ENCODE measurements at places on chromosomes 12 and 14. TPM values are rescaled to one million over a fixed set of nuclear protein-coding genes. Genes with fewer than 3 reads are reported as not detected.

DNA sequence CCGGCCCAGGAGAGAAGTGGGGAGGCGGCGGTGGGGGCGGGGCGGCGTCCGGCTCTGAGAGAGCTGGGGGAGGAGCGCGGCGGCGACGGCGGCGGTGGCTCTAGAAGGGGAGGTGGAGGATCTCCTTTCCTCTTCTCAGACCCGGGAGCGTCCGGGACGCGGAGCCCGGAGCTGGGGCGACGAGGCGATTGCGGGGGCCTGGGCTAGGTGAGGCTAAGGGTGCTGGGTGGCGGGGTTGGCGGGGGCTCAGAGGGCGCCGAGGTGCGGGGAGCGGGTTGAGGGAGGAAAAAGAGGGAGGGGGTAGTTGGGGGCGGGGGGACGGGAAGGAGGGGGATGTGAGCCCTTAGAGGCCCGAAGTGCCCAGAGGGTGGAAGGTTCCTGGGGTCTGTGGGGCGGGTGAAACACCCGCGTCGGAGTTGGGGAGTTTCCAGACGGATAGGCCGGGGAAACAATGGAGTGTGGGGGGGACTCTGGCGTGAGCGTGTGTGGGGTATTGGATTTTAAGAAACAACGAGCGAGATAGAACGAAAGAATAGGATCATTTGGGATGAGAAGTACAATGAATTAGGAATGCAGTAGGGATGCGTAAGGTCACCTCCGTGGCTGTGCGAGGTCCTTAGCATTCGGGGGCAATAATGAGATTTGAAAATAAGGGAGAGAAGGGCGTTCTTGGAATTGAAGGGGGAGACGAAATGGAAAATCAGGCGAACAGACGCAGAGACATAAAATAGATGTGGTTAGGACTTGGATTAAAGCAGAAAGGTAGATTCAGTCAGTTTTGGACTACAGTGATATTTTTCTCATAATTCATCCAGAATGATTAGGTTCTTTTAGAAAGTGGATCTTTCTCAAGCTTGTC is at the start of gene SPATS2:
SPATS2 (plus strand) TSS at position 82 of the 859 bp plus-strand sequence. CDS start 93,551 bp downstream, outside the sequence.
- no peaks in the 10 kb centered on the region for H3K27me3 ChIP-seq
- H3K4me1 ChIP-seq: peaks cover 48% of the 10 kb centered on the region
- H3K36me3 ChIP-seq: peaks cover 6% of the 10 kb centered on the region
- H3K27ac ChIP-seq: peak within 1 kb of the TSS; percentile 94
- DNase-seq: no peak

GRCh38 chr12:67648521-67649260 is at the start of gene DYRK2:
Gene DYRK2, plus strand, starts transcription at chr12:67648745. Its CDS starts 389 bp downstream, at chr12:67649134.
- H3K27me3 ChIP-seq: peaks cover 3% of the 10 kb centered on the region
- peak within 1 kb of the TSS; percentile 94 for H3K4me3 ChIP-seq
- DNase-seq: peak; percentile 67
- peak within 1 kb of the TSS; percentile 89 for H3K27ac ChIP-seq
- H3K4me1 ChIP-seq: peaks cover 42% of the 10 kb centered on the region
- peaks cover 18% of the 10 kb centered on the region for H3K36me3 ChIP-seq

DNA sequence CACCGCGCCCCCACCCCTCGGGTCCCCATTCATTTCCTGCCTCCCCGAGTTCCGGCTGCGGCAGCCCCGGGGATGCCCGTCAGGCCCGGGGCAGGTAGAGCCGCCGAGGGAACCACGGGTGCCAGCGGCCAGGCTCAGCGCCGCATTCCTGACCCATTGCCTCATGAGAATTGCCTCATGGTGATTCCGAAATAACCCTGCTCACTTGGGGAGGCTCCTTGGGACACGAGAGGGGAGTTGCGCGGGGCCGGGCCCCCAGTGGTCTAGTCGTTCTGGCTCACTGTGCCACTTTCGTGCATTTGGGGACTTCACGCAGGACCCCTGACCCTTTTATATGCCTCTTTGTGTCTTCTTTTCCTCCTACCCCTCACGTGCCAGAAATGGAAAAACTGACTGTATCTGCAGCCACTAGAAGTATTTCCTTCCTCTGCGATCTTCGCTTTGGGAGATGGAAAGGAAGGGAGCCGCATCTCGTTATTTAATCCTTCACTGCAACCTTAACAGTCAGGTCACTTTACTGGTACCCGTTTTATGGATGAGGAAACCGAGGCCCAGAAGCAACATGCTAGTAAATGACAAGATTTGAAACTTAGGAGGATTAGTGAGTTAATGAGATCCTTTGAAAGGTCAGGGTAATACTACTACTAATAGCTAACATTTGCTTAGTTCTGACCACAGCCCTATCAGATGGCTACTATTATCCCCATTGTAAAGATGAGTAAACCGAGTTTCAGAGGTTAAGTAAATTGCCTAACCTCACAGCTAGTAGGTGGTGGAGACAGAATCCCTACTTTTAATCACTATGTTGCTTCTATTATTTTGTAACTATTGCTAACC is 768 bp downstream of the PTPN11 start:
- H3K27ac ChIP-seq: peak overlapping the region; percentile 95
- peaks cover 21% of the 10 kb centered on the region for H3K36me3 ChIP-seq
- peaks cover 2% of the 10 kb centered on the region for H3K27me3 ChIP-seq
- peaks cover 52% of the 10 kb centered on the region for H3K4me1 ChIP-seq

GRCh38 chr12:85836197-85837090 is at the start of gene RASSF9:
Gene RASSF9, minus strand, starts transcription at chr12:85836409. Its CDS starts 208 bp downstream, at chr12:85836201.
- H3K4me3 ChIP-seq: no peak within 1 kb of the TSS
- H3K27me3 ChIP-seq: no peaks in the 10 kb centered on the region
- no peaks in the 10 kb centered on the region for H3K36me3 ChIP-seq
- H3K4me1 ChIP-seq: no peaks in the 10 kb centered on the region
- no peak for DNase-seq

- no peaks in the 10 kb centered on the region for H3K27me3 ChIP-seq
- DNase-seq: no peak
- no peaks in the 10 kb centered on the region for H3K4me1 ChIP-seq
- peaks cover 2% of the 10 kb centered on the region for H3K36me3 ChIP-seq
- H3K27ac ChIP-seq: no peak overlapping the region
Measured at GRCh38 chr12:103799504-103799856, 41.6 kb downstream of the NT5DC3 start.

DNA sequence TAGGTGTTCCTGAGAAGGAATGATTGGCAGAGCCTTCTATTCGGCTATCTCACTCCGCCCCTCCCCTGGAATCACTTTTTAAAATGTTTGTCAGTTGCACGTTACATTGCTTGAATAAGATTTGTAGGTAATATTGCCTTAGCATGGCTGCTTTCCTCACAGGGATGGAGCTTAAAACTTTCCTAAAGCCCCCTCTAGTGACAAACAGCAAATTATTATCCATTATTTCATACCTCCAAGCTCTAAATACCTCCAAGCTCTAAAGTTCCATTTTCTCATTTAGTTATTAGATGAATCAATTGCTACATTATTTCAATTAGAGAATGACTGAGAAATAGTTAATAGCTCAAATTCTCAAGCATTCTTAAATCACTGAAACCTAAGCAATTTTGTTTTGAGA is 5.1 kb upstream of the SPATA7 start:
- no peak for DNase-seq
- no peaks in the 10 kb centered on the region for H3K36me3 ChIP-seq
- H3K4me1 ChIP-seq: peaks cover 7% of the 10 kb centered on the region
- H3K4me3 ChIP-seq: no peak overlapping the region
- H3K27me3 ChIP-seq: peaks cover 10% of the 10 kb centered on the region

- H3K4me3 ChIP-seq: no peak overlapping the region
- no peaks in the 10 kb centered on the region for H3K4me1 ChIP-seq
- no peak overlapping the region for H3K27ac ChIP-seq
- H3K27me3 ChIP-seq: no peaks in the 10 kb centered on the region
Measured at GRCh38 chr12:23221926-23222325, 597.0 kb downstream of the ETNK1 start.

DNA sequence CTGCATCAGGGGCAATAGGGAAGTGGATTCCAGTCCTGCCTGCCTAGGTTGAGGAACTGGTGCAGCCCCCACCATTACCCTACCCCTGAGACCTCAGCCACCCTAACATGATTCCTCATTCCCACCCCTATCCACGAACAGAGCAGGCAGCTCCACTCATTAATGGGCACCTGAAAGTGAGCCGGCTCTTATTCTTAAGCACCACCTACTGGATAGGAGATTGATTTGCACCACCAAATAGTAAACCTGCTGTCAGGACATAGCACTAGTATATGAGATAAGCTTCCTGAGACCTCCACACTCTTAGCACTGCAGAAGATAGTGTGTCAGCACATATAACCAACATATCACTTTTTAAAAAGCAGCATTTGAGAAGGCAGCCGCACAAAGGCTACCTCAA is 573.2 kb downstream of the SOX5 start:
- H3K4me3 ChIP-seq: no peak overlapping the region
- no peaks in the 10 kb centered on the region for H3K27me3 ChIP-seq
- no peak for DNase-seq

DNA sequence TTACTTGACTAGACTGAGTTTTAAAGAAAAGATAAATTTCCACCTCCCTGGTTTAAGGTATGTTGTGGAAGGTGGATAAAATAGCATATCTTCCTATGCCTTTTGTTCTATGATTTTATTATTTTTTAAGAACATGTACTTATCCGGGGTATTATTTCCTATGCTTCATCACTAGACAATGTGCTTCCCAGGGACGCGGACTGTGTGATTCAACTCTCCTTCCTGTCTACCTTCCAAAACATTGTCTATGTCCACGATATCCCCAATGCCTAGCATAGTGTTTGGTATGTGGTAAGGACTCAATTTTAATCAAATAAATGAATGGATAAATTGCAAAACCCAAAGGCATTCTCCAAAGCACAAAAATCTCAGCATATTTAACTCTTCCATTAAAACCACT is 8.3 kb upstream of the CCND2 start:
- no peak overlapping the region for H3K4me3 ChIP-seq
- H3K36me3 ChIP-seq: no peaks in the 10 kb centered on the region
- H3K4me1 ChIP-seq: peaks cover 21% of the 10 kb centered on the region
- peaks cover 12% of the 10 kb centered on the region for H3K27me3 ChIP-seq

- no peaks in the 10 kb centered on the region for H3K36me3 ChIP-seq
- no peaks in the 10 kb centered on the region for H3K4me1 ChIP-seq
- no peaks in the 10 kb centered on the region for H3K27me3 ChIP-seq
- no peak overlapping the region for H3K27ac ChIP-seq
Measured at GRCh38 chr12:39393179-39393578, 49.7 kb downstream of the KIF21A start.

DNA sequence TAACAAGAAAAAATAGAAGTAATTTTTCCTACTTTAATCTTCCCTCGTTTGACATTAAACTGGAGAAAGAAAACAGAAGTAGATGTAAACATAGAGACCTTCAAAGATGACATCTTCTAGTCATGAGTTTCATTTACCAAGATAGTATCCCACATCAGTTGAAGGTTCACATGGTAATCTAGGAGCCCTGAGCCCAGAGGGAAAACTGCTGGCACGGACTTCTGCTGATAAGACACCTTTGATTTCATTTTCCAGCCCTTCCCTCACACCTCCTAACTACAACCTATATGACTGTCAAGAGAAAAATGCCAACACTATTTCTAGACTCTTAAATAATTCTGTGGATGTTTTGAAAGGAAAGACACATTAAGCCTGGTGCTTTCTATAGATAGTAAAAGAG is 46.0 kb upstream of the CCDC175 start:
- H3K4me3 ChIP-seq: no peak overlapping the region
- H3K27me3 ChIP-seq: peaks cover 11% of the 10 kb centered on the region
- H3K4me1 ChIP-seq: no peaks in the 10 kb centered on the region
- H3K27ac ChIP-seq: no peak overlapping the region
- no peaks in the 10 kb centered on the region for H3K36me3 ChIP-seq

DNA sequence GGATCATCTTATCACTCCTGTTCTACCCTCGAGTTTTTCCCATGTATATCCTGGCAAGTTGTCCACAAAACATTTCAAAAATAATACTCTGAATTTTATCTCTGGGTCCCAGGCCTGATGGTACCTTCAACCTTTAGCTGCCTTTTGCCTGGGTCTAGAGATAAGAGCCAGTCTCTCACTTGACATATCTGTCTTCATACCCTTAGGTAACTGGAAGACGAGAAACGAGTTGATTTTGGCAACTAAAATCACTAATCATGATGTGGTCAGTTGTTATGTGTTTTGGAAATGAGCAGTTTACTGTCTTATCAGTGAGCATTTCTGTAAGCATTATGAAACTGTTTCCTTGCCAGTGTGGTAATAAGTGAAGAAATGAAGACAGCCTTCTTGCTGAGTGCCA is 6.3 kb downstream of the RNF10 start:
- peaks cover 25% of the 10 kb centered on the region for H3K36me3 ChIP-seq
- H3K27me3 ChIP-seq: no peaks in the 10 kb centered on the region
- H3K4me3 ChIP-seq: no peak overlapping the region
- H3K27ac ChIP-seq: no peak overlapping the region

DNA sequence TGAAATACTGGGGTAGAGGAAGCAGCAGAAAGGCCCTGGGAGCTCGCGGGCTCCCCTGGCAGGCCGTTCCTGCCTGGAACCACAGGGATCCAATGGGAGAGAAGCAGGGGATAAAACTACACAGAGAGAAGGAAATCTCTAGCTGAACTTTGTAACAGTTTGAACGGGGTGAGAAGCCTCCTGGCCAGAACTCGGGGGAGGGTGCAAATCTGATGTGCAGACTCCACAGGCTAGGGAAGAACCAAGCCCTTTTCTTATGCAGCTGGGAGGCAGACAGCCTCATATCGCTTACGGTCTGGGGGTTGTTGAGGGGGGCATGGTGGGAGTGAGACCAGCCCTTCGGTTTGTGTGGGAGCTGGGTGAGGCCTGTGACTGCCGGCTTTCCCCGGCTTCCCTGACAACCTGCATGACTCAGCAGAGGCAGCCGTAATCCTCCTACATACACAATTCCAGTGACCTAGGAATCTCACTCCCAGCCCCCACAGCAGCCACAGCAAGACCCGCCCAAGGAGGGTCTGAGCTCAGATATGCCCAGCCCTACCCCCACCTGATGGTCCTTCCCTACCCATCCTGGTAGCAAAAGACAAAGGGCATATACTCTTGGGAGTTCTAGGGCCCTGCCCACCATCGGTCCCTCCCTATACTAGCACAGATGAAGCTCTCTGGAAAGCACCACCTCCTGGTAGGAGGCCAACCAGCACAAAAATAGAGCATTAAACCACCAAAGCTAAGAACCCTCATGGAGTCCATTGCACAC is 143.0 kb downstream of the TMTC1 start:
- no peaks in the 10 kb centered on the region for H3K27me3 ChIP-seq
- no peaks in the 10 kb centered on the region for H3K36me3 ChIP-seq
- H3K4me1 ChIP-seq: no peaks in the 10 kb centered on the region
- no peak for DNase-seq
- no peak overlapping the region for H3K27ac ChIP-seq
- no peak overlapping the region for H3K4me3 ChIP-seq

DNA sequence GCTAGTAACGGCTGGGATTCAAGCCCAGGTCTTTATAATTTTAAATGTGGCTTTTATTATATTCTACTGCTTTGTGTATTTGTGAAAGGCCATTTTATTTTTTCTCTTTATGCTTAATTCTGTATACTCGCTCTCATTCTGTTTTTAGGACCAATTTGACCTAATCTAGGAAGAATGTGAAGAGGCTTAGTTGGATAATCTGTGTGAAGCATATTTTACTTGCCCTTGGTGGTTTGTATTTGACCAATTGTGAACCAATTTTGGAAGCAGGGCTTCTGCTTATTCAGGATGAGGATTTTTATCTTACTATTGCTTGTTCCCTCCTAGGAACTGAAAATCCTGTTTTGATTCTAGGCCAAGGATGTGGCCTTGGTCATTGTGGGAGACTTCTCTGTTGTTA is 113.1 kb downstream of the TTC6 start:
- no peaks in the 10 kb centered on the region for H3K27me3 ChIP-seq
- no peak overlapping the region for H3K4me3 ChIP-seq
- DNase-seq: no peak
- H3K27ac ChIP-seq: no peak overlapping the region

PCNX1 gene
- 42.7 TPM for total RNA-seq

PRH2 gene
- total RNA-seq: not detected

PLA2G1B gene
- total RNA-seq: not detected

C12orf50 gene
- 0.07 TPM for total RNA-seq

PLCZ1 gene
- total RNA-seq: not detected

MGAT4C gene
- total RNA-seq: not detected

KRT82 gene
- not detected for total RNA-seq

CAPZA3 gene
- total RNA-seq: not detected

SELPLG gene
- total RNA-seq: 51.9 TPM
